Mucosa of descending colon (tissue), 3 donors: ENCODE measurements at places on chromosomes 6 and 20. TPM values are rescaled to one million over a fixed set of nuclear protein-coding genes. Genes with fewer than 3 reads are reported as not detected.

The ASIP gene
- total RNA-seq: not detected

DNA sequence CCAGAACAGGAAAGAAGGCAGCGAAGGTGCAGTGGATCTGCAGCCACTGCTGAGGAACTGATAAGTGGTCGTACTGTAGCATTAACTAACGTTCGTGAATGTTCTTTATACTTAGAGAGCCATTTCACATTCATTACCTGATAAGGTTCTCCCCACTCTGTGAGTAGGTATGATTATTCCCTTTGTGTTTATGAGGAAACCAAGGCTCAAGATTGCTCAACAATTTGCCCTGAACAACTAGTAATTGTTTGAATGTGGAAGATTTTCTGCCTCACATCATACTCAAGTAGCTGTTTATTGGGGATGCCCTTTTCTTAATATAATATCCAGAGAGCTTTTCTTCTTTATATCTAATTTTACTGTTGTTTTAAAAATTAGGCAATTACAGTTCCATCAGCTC, 24.9 kb upstream of the ELOVL5 start:
- no peak for DNase-seq

- no peak for DNase-seq
Observed at GRCh38 chr6:82430611-82431010, 67.0 kb downstream of the TPBG start.

DNA sequence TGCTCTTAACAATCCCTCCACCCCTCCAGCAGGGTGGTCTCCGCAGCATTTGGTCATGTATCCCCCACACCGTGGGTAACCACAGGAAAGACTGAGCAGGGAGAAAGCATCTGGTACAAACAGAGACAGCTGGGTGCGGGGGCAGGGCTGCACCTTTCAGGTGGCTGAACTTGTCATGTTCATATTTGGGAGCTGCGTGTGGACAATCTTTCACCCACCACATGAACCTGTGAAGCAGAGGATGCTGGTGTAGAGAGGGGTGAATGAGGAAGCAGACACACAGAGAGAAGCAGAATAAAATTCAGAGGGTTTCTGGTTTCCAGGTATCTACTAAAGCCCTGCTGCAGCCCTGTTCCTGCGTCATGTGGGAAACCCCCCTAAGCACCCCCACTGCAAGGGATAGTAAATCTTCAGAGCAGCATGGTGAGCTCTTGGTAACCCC, 8.9 kb downstream of the GFOD1 start:
- no peak for DNase-seq

DNA sequence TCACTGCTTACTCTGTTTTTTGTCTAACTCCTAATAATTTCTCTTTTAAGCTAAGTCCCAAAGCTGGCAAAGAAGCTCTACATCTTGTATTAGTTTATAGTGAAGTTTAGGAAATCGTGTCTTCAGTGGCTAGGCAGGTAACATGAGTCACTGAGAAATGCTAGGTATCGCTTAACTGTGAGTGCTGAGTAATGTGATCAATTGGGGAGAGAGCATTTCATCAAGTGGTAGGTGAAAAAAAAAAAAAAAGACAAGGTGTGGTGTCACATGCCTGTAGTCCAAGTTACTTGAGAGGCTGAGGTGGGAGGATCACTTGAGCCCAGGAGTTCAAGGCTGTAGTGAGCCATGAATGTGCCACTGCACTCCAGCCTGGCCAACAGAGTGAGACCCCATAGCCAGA, 125.3 kb downstream of the FAM83B start:
- DNase-seq: no peak

The KHDC1L gene
- total RNA-seq: not detected

The TPD52L1 gene
- total RNA-seq: 22.0 TPM

The SLC44A4 gene
- 795 TPM for total RNA-seq

DNA sequence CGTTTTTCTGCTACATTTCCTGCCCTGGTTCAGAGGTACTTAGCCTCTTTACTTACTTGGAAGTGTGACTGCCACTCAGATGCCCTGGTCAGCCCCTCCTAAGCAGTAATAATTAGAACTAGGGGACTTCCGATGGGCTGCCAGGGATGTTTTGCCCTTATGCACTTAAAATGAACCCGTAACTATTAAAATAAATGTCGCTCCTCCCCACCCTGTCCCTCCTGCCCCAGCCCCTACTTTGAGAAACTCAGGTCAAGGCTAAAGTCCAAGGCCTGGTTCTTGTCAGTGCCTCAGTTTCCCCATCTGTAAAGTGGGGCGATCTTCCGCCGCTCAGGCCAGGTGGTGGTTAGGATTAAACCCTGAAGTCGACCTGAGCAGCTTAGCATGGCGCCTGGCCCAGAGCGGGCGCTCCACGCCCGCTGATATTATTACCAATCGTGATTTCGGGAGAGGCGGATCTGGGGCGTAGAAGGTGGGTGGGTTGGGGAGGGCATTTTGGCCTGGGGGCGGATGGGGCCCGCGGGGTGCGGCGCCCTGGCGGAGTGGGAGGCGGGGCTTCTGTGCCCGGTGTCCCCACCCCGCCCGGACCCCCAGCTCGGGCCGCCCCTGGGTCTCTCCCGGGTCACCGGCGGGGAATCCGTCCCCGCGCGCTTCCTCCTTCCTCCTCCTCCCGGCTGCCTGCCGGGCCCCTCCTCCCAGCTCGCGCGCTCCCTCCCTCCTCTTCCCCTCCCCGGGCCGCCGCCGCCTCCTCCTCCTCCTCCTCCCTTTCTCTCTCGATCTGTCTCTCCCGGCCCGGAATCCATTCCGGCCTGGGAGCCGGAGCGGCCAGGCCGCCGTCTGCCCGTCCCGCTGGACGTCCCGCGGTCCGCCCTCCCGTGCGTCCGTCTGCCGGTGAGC, at the start of gene SRC:
Gene SRC, plus strand, starts transcription at position 802 of the 897 bp plus-strand sequence. CDS start 38,014 bp downstream, outside the sequence.
- DNase-seq: peak; percentile 93
